ENCODE measurements at places on chromosomes 7 and 10. TPM values are rescaled to one million over a fixed set of nuclear protein-coding genes. Genes with fewer than 3 reads are reported as not detected.

CRHR2 gene
- total RNA-seq: 0.23 TPM

OR2A1 gene
- total RNA-seq: 0.10 TPM

PRTFDC1 gene
- total RNA-seq: 5.3 TPM

DYDC2 gene
- 8.1 TPM for total RNA-seq

FOXP2 gene
- total RNA-seq: 0.24 TPM

BMI1 gene
- total RNA-seq: 9.7 TPM

CXCL12 gene
- 47.3 TPM for total RNA-seq

- no peak for DNase-seq
- no peaks in the 10 kb centered on the region for H3K27me3 ChIP-seq
- H3K27ac ChIP-seq: no peak overlapping the region
- H3K36me3 ChIP-seq: no peaks in the 10 kb centered on the region
- H3K4me3 ChIP-seq: no peak overlapping the region
These were observed 8.8 kb upstream of the ABI1 start for GRCh38 chr10:26869528-26869927.

- no peaks in the 10 kb centered on the region for H3K36me3 ChIP-seq
- no peak overlapping the region for H3K4me3 ChIP-seq
- H3K4me1 ChIP-seq: peaks cover 18% of the 10 kb centered on the region
- no peak overlapping the region for H3K27ac ChIP-seq
- no peak for DNase-seq
- H3K27me3 ChIP-seq: no peaks in the 10 kb centered on the region
These were observed 77.5 kb downstream of the SDK1 start for GRCh38 chr7:3378390-3379150.

GRCh38 chr7:42880392-42880791, 31.5 kb downstream of the C7orf25 start:
- no peak overlapping the region for H3K27ac ChIP-seq
- no peak overlapping the region for H3K4me3 ChIP-seq
- DNase-seq: no peak
- H3K27me3 ChIP-seq: no peaks in the 10 kb centered on the region
- H3K4me1 ChIP-seq: peaks cover 6% of the 10 kb centered on the region

DNA sequence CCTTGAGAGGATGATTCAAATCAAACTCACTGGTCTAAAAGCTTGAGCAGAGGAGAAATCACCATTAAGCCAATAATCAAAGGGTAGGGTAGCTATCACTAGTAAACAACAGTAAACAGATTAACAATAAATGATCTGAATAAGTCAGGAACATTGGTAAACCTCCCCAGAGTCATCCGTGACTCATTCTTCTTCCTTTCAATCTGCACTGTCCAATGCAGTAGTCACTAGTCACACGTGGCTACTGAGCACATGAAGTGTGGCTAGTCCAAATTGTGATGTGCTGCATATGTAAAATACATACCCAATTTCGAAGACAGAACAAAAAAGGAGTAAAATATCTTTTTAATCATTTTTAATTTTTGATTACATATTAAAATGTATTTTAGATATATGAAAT, 64.0 kb downstream of the ERCC6 start:
- no peak for DNase-seq
- H3K4me3 ChIP-seq: no peak overlapping the region
- H3K27ac ChIP-seq: no peak overlapping the region

GRCh38 chr7:134905375-134905774, 80.9 kb upstream of the AGBL3 start:
- H3K27ac ChIP-seq: no peak overlapping the region
- H3K4me3 ChIP-seq: no peak overlapping the region
- H3K4me1 ChIP-seq: peaks cover 2% of the 10 kb centered on the region
- no peak for DNase-seq
- no peaks in the 10 kb centered on the region for H3K27me3 ChIP-seq
- no peaks in the 10 kb centered on the region for H3K36me3 ChIP-seq

GRCh38 chr10:15427843-15428414, 56.8 kb upstream of the FAM171A1 start:
- peaks cover 5% of the 10 kb centered on the region for H3K27me3 ChIP-seq
- H3K4me1 ChIP-seq: no peaks in the 10 kb centered on the region
- H3K36me3 ChIP-seq: no peaks in the 10 kb centered on the region
- H3K4me3 ChIP-seq: no peak overlapping the region
- H3K27ac ChIP-seq: no peak overlapping the region

DNA sequence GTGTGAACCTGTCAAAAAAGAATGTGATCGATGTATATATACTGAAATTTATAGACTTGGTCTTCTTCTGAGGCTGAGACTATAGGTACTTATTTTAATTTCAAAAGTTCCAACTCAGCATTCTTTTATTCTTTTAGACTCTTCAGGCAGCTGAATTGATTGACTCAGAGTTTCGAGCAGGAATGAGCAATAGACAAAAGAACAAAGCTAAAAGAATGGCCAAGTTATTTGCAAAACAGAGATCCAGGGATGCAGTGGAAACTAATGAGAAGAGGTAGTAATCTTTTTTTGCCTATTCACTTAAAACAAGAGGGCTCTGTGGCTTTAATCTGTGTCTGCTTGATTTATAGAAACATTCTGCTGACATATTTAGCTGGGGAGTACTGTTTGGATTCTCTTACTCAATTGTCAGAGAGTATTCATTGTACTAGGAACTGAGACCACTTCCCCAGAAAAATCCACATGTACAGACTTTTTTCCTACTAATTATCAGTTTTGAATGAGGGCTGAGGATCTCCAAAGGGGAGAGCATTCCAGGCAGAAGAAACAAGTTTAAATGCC, 30.1 kb downstream of the BTAF1 start:
- H3K36me3 ChIP-seq: peaks cover 20% of the 10 kb centered on the region
- H3K4me3 ChIP-seq: no peak overlapping the region
- H3K27me3 ChIP-seq: no peaks in the 10 kb centered on the region

DNA sequence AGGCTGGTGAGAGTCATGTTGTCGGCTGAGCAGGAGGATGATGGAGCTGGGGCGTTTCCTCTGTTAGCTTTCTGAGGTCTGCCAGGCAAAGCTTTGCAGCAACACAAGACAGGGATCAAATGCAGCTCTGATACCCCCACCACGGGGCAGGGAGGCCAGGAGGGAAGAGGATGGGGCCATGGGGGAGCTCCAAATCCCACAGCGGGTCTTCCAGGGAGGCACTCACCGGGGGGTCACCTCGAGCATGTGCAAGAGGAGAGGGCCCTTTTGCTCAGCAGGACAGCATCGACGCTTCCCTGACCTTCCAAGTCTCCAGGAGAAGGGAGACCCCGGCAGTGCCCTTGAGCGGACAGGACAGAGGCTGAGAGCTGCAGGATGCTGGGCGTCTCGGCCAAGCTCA, 127.5 kb downstream of the WDR37 start:
- no peak for DNase-seq
- no peaks in the 10 kb centered on the region for H3K27me3 ChIP-seq
- no peak overlapping the region for H3K4me3 ChIP-seq
- no peak overlapping the region for H3K27ac ChIP-seq
- H3K36me3 ChIP-seq: no peaks in the 10 kb centered on the region
- H3K4me1 ChIP-seq: no peaks in the 10 kb centered on the region

GRCh38 chr7:9204571-9204970, 771.2 kb downstream of the NXPH1 start:
- no peaks in the 10 kb centered on the region for H3K27me3 ChIP-seq
- 0 out of 2 replicates have a peak, but pooled peaks cover 3% of the 10 kb centered on the region for H3K4me1 ChIP-seq
- no peak overlapping the region for H3K4me3 ChIP-seq

GRCh38 chr10:123150986-123151736, 3.0 kb upstream of the BUB3 start:
- peaks cover 59% of the 10 kb centered on the region for H3K4me1 ChIP-seq
- H3K4me3 ChIP-seq: peak overlapping the region; percentile 60
- peaks cover 69% of the 10 kb centered on the region for H3K27me3 ChIP-seq
- H3K27ac ChIP-seq: 0 out of 2 replicates have a peak overlapping the region, but pooled peaks have one; percentile 29
- DNase-seq: peak; percentile 89

- H3K4me1 ChIP-seq: peaks cover 7% of the 10 kb centered on the region
- no peak for DNase-seq
- H3K36me3 ChIP-seq: peaks cover 29% of the 10 kb centered on the region
- H3K27me3 ChIP-seq: no peaks in the 10 kb centered on the region
- H3K27ac ChIP-seq: no peak overlapping the region
These were observed 4.1 kb downstream of the ANKRD16 start for GRCh38 chr10:5885619-5886018.

GRCh38 chr7:45625067-45625466, 50.9 kb downstream of the ADCY1 start:
- H3K27me3 ChIP-seq: no peaks in the 10 kb centered on the region
- no peaks in the 10 kb centered on the region for H3K36me3 ChIP-seq
- H3K4me3 ChIP-seq: no peak overlapping the region
- no peak for DNase-seq
- H3K4me1 ChIP-seq: no peaks in the 10 kb centered on the region

DNA sequence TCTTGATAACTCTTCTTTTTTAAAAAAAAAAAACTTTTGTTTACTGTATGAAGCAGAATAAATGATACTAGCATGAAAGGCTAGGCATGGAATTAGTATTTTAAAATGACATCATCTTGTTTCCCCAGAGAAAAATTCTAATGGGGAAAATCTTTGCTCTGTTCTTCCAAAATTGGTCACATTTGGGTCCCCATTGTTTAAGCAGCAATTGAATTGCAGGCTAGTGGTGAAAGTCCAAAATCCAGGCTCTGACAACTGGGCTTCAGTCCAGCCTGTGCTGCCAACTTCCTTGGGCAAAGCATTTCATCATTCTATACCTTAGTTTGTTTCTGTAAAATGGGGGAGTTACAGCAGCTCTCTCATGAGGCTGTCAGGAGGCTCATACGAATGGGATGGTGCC, 726.4 kb downstream of the KCNMA1 start:
- DNase-seq: no peak
- no peaks in the 10 kb centered on the region for H3K4me1 ChIP-seq
- H3K27ac ChIP-seq: no peak overlapping the region
- H3K4me3 ChIP-seq: no peak overlapping the region
- no peaks in the 10 kb centered on the region for H3K27me3 ChIP-seq

GRCh38 chr7:138668229-138668596, 32.9 kb downstream of the SVOPL start:
- peaks cover 47% of the 10 kb centered on the region for H3K4me1 ChIP-seq
- H3K4me3 ChIP-seq: no peak overlapping the region
- no peaks in the 10 kb centered on the region for H3K36me3 ChIP-seq
- peak overlapping the region; percentile 72 for H3K27ac ChIP-seq

GRCh38 chr10:101189461-101190401, 39.5 kb downstream of the LBX1 start:
- H3K27me3 ChIP-seq: no peaks in the 10 kb centered on the region
- DNase-seq: peak; percentile 74
- no peaks in the 10 kb centered on the region for H3K36me3 ChIP-seq
- H3K27ac ChIP-seq: no peak overlapping the region
- H3K4me1 ChIP-seq: peaks cover 16% of the 10 kb centered on the region

DNA sequence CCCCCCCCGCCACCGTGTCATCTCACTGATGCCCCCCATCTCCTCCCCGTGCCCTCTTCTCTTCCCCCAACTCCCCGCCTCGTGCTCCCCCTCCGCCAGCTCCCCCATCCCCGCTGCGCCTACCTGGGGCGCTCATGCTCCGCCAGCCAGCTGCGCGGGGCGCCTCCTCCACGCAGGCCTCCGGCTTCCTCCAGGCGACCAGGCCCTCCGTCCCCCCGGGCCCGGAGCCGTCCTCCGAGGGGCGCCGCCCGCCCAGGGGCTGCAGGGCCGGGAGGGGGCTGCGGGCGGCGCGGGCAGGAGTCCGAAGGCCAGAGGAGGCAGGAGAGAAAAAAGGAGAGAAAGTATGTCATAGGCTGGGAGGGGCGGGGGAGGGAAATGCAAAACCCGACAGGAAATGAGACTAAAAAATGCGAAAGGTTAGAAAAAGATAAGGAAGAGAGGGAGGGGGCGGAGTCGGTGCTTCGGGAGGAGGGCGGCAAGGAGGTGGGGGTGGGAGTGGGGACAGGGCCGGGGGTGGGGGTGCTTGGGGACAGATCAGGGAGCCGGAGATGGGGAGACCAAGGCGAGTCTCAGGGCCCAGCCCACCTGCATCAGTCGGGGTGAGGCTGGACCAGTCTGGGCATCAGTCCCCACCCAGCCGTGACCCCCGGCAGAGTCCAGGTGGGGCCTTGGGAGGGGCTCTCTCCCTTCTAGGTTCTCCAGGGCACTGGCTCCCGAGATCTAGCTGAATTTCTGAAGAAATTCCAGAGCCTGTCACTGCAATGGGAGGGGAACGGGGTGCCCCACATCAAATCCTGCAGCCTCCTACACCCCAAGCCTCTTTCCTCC, at the start of gene CARD11:
TSS of gene CARD11 (minus strand) at position 324 of the 828 bp plus-strand sequence. CDS start 85,361 bp downstream, outside the sequence.
- peaks cover 5% of the 10 kb centered on the region for H3K4me1 ChIP-seq
- peak within 1 kb of the TSS; percentile 91 for H3K4me3 ChIP-seq
- no peaks in the 10 kb centered on the region for H3K36me3 ChIP-seq
- no peak within 1 kb of the TSS for H3K27ac ChIP-seq

DNA sequence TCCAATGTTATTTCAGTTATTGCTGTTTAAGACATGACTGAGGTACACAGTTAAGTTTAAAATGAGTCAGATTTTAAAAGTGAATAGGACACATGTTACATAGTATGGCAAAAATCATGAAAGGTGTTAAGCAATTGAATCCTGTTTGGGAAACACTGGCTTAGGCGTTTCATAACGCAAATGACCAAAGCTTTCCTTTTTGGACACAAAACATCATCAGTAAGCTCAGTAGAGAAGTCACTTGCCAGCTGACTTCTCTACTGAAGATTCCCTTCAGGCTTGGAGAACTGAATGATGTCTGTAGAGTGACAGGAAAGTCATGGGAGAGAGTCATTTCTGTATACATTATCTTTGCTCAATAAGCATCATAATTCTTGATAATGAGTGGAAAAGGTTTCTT, 64.4 kb upstream of the RSBN1L start:
- no peaks in the 10 kb centered on the region for H3K4me1 ChIP-seq
- H3K27me3 ChIP-seq: no peaks in the 10 kb centered on the region
- no peak for DNase-seq
- no peak overlapping the region for H3K4me3 ChIP-seq
- H3K27ac ChIP-seq: no peak overlapping the region

- peak; percentile 63 for DNase-seq
- H3K36me3 ChIP-seq: no peaks in the 10 kb centered on the region
- H3K27ac ChIP-seq: peak overlapping the region; percentile 88
- H3K27me3 ChIP-seq: peaks cover 62% of the 10 kb centered on the region
- H3K4me3 ChIP-seq: peak overlapping the region; percentile 76
These were observed 28.9 kb downstream of the SKIDA1 start for GRCh38 chr10:21496343-21497176.

GRCh38 chr10:132591166-132591971, 53.8 kb downstream of the INPP5A start:
- H3K27ac ChIP-seq: no peak overlapping the region
- no peaks in the 10 kb centered on the region for H3K4me1 ChIP-seq
- no peaks in the 10 kb centered on the region for H3K27me3 ChIP-seq
- peak; percentile 76 for DNase-seq
